Stomach (tissue), 19 donors: ENCODE measurements at places on chromosomes 6 and 20. TPM values are rescaled to one million over a fixed set of nuclear protein-coding genes. Genes with fewer than 3 reads are reported as not detected.

- DNase-seq: peak; percentile 57
- no peaks in the 10 kb centered on the region for H3K27me3 ChIP-seq
- no peak overlapping the region for H3K27ac ChIP-seq
- H3K4me1 ChIP-seq: no peaks in the 10 kb centered on the region
Measured at GRCh38 chr6:145506565-145506964, 228.8 kb downstream of the EPM2A start.

- H3K36me3 ChIP-seq: no peaks in the 10 kb centered on the region
- no peaks in the 10 kb centered on the region for H3K4me1 ChIP-seq
- H3K27me3 ChIP-seq: no peaks in the 10 kb centered on the region
- no peak for DNase-seq
- no peak overlapping the region for H3K4me3 ChIP-seq
- H3K27ac ChIP-seq: no peak overlapping the region
Measured at GRCh38 chr6:89564752-89565427, 73.7 kb downstream of the LYRM2 start.

DNA sequence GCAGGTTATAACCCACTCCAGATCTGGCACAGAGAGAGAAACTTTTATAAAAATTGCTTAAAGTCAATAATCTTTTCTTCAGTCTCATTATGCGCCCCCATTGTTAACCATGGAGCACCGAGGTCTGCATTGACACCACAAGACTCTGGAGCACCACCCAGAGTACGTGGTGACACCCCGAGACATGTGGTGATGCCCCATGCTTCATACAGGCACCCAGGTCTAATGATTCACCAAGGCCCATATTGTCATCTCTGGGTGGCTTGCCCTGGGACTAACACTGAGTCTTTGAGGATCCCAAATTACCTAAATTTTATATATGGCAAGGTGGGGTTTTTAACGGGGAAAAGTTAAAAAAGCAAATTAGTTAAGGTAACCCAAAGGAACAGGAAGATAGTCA is 31.1 kb downstream of the CD109 start:
- H3K27me3 ChIP-seq: no peaks in the 10 kb centered on the region
- no peak overlapping the region for H3K27ac ChIP-seq
- no peaks in the 10 kb centered on the region for H3K36me3 ChIP-seq
- DNase-seq: no peak
- no peak overlapping the region for H3K4me3 ChIP-seq

GRCh38 chr6:54719131-54719530 is 127.4 kb upstream of the FAM83B start:
- DNase-seq: peak; percentile 28
- H3K27ac ChIP-seq: no peak overlapping the region
- H3K4me3 ChIP-seq: no peak overlapping the region
- no peaks in the 10 kb centered on the region for H3K36me3 ChIP-seq
- no peaks in the 10 kb centered on the region for H3K27me3 ChIP-seq

GRCh38 chr6:63935732-63936131 is 300.1 kb downstream of the PHF3 start:
- H3K36me3 ChIP-seq: no peaks in the 10 kb centered on the region
- no peak for DNase-seq
- H3K4me3 ChIP-seq: no peak overlapping the region
- no peaks in the 10 kb centered on the region for H3K4me1 ChIP-seq
- H3K27me3 ChIP-seq: no peaks in the 10 kb centered on the region

- no peak overlapping the region for H3K4me3 ChIP-seq
- no peaks in the 10 kb centered on the region for H3K36me3 ChIP-seq
- no peaks in the 10 kb centered on the region for H3K27me3 ChIP-seq
Measured at GRCh38 chr6:158211273-158212055, 43.3 kb downstream of the GTF2H5 start.

DNA sequence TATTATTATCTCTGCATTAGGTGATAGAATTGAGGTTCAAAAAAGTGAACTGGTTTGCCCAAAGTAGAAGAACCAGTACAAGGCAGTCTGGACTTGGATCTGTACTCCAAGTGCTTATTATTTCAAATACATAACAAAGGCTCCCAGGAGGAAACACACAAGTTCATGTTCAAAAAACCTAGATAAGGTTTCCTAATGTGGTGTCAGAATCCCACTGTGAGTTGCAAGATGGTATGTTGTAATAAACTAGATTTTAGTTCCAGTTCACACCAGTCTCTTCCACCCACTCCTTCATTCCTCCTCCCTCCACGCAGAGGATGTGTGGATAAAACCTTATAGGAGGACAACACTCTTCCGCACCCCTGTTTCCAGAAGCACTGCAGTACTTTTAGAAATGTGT is 42.8 kb downstream of the KIAA0319 start:
- no peak for DNase-seq
- H3K36me3 ChIP-seq: no peaks in the 10 kb centered on the region
- H3K27ac ChIP-seq: no peak overlapping the region
- no peak overlapping the region for H3K4me3 ChIP-seq
- H3K27me3 ChIP-seq: no peaks in the 10 kb centered on the region

- no peak for DNase-seq
- peaks cover 22% of the 10 kb centered on the region for H3K4me1 ChIP-seq
- H3K27ac ChIP-seq: peak overlapping the region; percentile 89
- H3K36me3 ChIP-seq: no peaks in the 10 kb centered on the region
- peaks cover 13% of the 10 kb centered on the region for H3K27me3 ChIP-seq
- H3K4me3 ChIP-seq: no peak overlapping the region
Measured at GRCh38 chr6:33589392-33589730, 9.3 kb upstream of the BAK1 start.

- H3K27me3 ChIP-seq: no peaks in the 10 kb centered on the region
- no peaks in the 10 kb centered on the region for H3K36me3 ChIP-seq
- no peak overlapping the region for H3K27ac ChIP-seq
- no peak overlapping the region for H3K4me3 ChIP-seq
- DNase-seq: peak; percentile 80
Measured at GRCh38 chr20:11267131-11267761, 593.4 kb upstream of the JAG1 start.

The TAAR2 gene
- polyA plus RNA-seq: not detected

The LIN28B gene
- not detected for polyA plus RNA-seq

The ARMC2 gene
- 1.7 TPM for polyA plus RNA-seq

The SLC24A3 gene
- 2.4 TPM for polyA plus RNA-seq

The DCBLD1 gene
- 3.4 TPM for polyA plus RNA-seq
